ENCODE measurements at places on chromosomes 5 and 9. TPM values are rescaled to one million over a fixed set of nuclear protein-coding genes. Genes with fewer than 3 reads are reported as not detected.

JADE2 gene
- total RNA-seq: 1.3 TPM

CDH9 gene
- 0.18 TPM for total RNA-seq

DBN1 gene
- total RNA-seq: 97.3 TPM

- no peaks in the 10 kb centered on the region for H3K27me3 ChIP-seq
- H3K4me3 ChIP-seq: no peak overlapping the region
- H3K4me1 ChIP-seq: peaks cover 30% of the 10 kb centered on the region
- no peak for DNase-seq
Measured at GRCh38 chr5:151721812-151722391, 35.2 kb upstream of the SPARC start.

DNA sequence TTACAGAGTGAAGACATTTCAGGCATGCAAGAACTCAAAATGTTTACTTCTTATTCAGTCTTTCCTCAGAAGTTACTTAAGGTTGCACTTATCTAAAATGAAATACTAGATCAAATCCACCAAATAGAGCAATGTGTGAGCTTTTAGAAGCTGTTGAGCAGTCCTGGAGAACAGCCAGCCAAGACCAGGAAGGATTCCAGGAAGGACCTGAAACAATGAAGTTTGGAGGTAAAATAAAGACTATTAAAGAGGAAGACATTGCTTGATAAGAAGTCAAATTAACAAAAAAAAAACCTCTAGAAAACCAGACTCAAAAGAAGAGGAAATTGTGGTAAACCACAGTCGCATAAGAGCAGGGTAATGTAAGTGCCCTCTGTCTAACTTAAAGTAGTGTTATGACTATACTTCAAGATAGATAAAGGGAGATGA lies 156.2 kb upstream of the S1PR3 start:
- H3K36me3 ChIP-seq: no peaks in the 10 kb centered on the region
- H3K27ac ChIP-seq: no peak overlapping the region
- DNase-seq: peak; percentile 29
- peaks cover 11% of the 10 kb centered on the region for H3K4me1 ChIP-seq
- no peaks in the 10 kb centered on the region for H3K27me3 ChIP-seq

PPP1R26 gene
- 10.2 TPM for total RNA-seq

DNA sequence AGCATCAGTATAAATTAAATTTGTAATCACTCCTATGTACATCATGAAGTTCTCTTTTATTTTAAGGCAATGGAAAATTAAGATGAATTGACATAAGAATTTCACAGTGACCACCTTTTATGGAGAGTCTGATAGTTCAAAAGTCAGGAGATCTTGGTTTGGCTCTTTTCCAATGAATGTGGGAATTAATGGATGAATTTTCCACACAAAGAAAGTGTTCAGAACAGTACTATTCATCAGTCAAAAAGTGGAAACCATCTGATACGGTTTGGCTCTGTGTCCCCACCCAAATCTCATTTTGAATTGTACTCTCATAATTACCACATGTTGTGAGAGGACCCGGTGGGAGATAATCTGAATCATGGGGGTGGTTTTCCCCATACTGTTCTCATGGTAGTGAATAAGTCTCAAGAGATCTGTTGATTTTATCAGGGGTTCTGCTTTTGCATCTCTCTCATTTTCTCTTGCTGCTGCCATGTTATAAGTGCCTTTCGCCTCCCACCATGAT lies 24.5 kb downstream of the CCDC125 start:
- H3K36me3 ChIP-seq: no peaks in the 10 kb centered on the region
- H3K27ac ChIP-seq: no peak overlapping the region
- H3K27me3 ChIP-seq: no peaks in the 10 kb centered on the region
- no peak for DNase-seq
- no peak overlapping the region for H3K4me3 ChIP-seq

GRCh38 chr9:94182532-94182931 lies 76.6 kb upstream of the ZNF169 start:
- no peaks in the 10 kb centered on the region for H3K27me3 ChIP-seq
- no peaks in the 10 kb centered on the region for H3K4me1 ChIP-seq
- no peak overlapping the region for H3K27ac ChIP-seq
- peak; percentile 18 for DNase-seq
- H3K4me3 ChIP-seq: no peak overlapping the region

GRCh38 chr5:176550275-176550831 lies 1.2 kb downstream of the CDHR2 start:
- no peak for DNase-seq
- no peak overlapping the region for H3K4me3 ChIP-seq
- peaks cover 2% of the 10 kb centered on the region for H3K27me3 ChIP-seq
- H3K36me3 ChIP-seq: no peaks in the 10 kb centered on the region

- no peaks in the 10 kb centered on the region for H3K36me3 ChIP-seq
- DNase-seq: no peak
- no peak overlapping the region for H3K27ac ChIP-seq
- H3K4me1 ChIP-seq: peaks cover 3% of the 10 kb centered on the region
Measured at GRCh38 chr5:52825826-52826225, 38.1 kb downstream of the ITGA1 start.

CCDC192 gene
- 0.18 TPM for total RNA-seq

DNA sequence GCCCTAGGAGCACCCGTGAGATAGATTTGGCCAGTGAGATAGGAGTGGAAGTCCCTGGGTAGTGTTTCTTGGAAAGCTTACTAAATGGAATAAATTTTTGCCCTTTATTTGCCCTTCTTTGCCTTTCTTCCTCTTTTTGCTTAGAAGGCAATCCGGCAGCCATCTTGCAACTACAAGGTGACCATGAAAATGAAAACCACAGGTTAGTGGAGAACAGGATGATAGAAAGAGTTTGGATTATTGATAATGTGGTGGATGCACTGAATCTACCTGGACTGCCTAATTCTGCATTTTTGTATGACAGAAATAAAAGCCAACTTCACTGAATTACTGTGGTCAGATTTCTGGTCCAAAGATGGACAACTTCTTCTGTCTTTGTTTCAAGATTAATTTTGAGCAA lies 33.2 kb downstream of the TARS1 start:
- peaks cover 60% of the 10 kb centered on the region for H3K36me3 ChIP-seq
- H3K27ac ChIP-seq: no peak overlapping the region
- no peaks in the 10 kb centered on the region for H3K27me3 ChIP-seq
- no peak for DNase-seq

- H3K27ac ChIP-seq: no peak overlapping the region
- H3K27me3 ChIP-seq: no peaks in the 10 kb centered on the region
- DNase-seq: no peak
- peaks cover 5% of the 10 kb centered on the region for H3K4me1 ChIP-seq
- no peaks in the 10 kb centered on the region for H3K36me3 ChIP-seq
Measured at GRCh38 chr5:111934511-111934910, 177.5 kb upstream of the NREP start.

DNA sequence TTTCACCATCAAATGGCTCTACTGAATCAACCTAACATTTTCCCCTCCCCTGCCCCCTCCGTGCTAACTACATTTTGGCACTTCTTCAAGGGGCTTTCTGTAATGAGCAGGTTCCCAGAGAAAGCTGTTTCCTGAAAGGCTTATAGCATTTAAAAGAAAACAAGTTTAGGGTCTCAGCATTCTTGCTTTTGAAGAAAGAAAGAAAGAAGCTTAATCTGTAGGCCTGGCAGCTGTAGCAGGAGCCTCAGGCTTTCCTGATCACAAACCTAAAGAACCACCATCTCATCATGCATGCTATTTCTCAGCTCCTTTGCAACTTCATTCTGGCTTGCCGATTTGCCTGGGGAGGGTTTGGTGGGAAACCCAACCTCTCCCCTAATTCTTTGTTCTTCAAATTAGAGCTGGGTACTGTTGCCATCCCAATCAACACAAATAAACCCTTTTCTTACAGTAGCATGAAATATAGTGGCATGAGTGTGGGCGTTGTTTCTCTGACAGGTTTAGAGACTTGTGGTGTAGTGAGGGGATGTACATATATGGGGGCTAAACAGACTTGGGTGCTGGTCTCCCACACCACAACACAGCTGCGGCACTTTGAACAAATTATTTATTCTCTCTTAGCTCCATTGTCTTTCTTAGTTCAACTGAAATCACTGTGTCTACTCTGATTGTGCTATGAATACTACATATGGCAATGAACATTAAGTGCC lies 160.5 kb upstream of the TNC start:
- no peak for DNase-seq
- no peak overlapping the region for H3K27ac ChIP-seq
- H3K36me3 ChIP-seq: no peaks in the 10 kb centered on the region
- H3K4me1 ChIP-seq: no peaks in the 10 kb centered on the region
- no peaks in the 10 kb centered on the region for H3K27me3 ChIP-seq

WDR70 gene
- 44.2 TPM for total RNA-seq

GRCh38 chr5:146646441-146646840 lies 130.5 kb upstream of the GPR151 start:
- no peak overlapping the region for H3K4me3 ChIP-seq
- H3K27me3 ChIP-seq: no peaks in the 10 kb centered on the region
- no peaks in the 10 kb centered on the region for H3K36me3 ChIP-seq
- no peak for DNase-seq

DNA sequence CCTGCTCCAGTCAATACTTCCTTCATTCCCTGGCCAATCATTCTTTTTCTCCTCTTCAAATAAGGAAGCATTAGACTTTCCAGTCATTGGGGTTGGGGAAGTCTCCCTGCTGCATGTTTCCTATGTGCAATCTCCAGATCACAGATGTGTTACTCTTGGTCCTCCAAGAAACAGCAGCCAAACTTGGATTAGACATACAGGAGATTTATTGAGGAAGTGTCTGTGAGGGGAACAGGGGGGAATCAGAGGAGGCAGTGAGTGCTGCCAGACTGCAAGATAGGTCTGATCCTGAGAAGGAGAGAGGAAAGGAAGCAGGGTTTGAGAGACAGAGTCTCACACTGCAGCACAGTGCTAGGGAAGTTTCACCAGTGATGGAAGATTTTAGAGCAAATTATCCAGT lies 40.6 kb upstream of the SLIT3 start:
- H3K36me3 ChIP-seq: no peaks in the 10 kb centered on the region
- peak; percentile 42 for DNase-seq
- no peaks in the 10 kb centered on the region for H3K4me1 ChIP-seq
- no peak overlapping the region for H3K4me3 ChIP-seq
- no peaks in the 10 kb centered on the region for H3K27me3 ChIP-seq

- DNase-seq: peak; percentile 25
- no peak overlapping the region for H3K4me3 ChIP-seq
- no peak overlapping the region for H3K27ac ChIP-seq
- peaks cover 25% of the 10 kb centered on the region for H3K27me3 ChIP-seq
- H3K36me3 ChIP-seq: no peaks in the 10 kb centered on the region
- peaks cover 20% of the 10 kb centered on the region for H3K4me1 ChIP-seq
Measured at GRCh38 chr9:134942011-134942787, 24.5 kb upstream of the FCN1 start.

DNA sequence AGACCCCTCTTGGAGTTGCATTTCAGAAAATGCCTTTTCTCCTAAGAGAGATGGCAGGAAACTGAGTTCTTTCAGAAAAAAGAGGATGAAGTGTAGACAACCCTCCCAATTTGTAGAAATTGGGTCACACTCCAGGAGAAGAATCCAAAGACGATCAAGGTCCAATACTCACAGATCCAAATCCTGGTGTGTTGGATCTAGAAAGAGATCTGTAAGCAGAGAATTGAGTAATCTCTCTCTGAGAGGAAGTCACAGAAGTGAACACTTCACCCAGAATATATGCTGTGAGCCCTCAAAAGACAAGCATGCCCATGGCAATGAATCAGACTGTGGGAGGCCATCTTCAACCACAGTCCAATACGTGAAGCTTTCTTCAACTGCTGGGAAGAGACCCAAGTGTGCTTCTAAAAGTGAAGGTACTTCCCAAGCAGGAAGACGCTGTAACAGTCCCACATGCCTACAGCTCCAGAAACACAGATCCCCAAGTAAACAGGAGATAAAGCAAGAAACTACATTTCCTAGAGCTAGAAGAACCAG lies 182.7 kb downstream of the SMC2 start:
- no peak overlapping the region for H3K4me3 ChIP-seq
- no peak overlapping the region for H3K27ac ChIP-seq
- no peaks in the 10 kb centered on the region for H3K27me3 ChIP-seq

DNA sequence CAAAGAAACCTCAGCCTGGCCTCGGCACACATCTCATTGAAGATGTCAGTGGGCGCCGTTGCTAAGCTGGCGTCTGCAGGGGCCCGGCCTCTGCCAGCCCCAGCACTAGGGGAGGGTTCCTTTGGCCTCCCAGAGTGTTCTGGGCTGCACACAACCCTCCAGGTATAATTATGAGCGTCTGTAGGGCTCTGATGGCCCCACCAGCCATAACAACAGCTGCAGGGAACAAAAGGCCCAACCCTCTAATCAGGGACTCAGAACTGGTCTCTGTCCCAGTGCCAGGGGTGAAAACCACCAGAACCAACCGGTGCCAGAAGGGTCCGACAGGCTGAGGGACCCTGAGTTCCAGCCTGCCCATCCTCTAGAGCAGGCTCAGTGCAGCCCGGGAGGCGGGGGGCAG lies 39.5 kb upstream of the SLC12A7 start:
- H3K27ac ChIP-seq: no peak overlapping the region
- no peak for DNase-seq
- no peaks in the 10 kb centered on the region for H3K36me3 ChIP-seq
- peaks cover 11% of the 10 kb centered on the region for H3K4me1 ChIP-seq
- H3K4me3 ChIP-seq: no peak overlapping the region

- peaks cover 7% of the 10 kb centered on the region for H3K4me1 ChIP-seq
- H3K27me3 ChIP-seq: no peaks in the 10 kb centered on the region
- peaks cover 2% of the 10 kb centered on the region for H3K36me3 ChIP-seq
- DNase-seq: no peak
- H3K27ac ChIP-seq: no peak overlapping the region
Measured at GRCh38 chr9:18824095-18824666, 208.8 kb downstream of the SAXO1 start.
